Ascending aorta (tissue), 2 donors: ENCODE measurements at places on chromosomes 3 and 15.

DNA sequence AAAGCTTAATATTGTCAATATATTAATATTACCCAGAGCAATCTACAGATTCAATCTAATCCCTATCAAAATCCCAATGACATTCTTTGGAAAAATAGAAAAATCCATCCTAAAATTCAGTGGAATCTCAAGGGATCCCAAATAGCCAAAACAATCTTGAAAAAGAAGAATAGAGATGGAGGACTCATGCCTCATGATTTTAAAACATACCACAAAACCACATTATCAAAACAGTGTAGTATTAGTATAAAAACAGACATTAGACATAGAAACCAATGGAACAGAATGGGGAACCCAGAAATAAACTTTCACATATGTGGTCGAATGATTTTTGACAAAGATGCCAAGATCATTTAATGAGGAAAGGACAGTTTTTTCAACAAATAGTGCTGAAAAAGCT, 14.6 kb downstream of the NEK4 start:
- no peak overlapping the region for H3K4me3 ChIP-seq
- H3K27me3 ChIP-seq = no peaks in the 10 kb centered on the region
- DNase-seq = no peak
- H3K36me3 ChIP-seq = peaks cover 77% of the 10 kb centered on the region
- H3K4me1 ChIP-seq = no peaks in the 10 kb centered on the region

DNA sequence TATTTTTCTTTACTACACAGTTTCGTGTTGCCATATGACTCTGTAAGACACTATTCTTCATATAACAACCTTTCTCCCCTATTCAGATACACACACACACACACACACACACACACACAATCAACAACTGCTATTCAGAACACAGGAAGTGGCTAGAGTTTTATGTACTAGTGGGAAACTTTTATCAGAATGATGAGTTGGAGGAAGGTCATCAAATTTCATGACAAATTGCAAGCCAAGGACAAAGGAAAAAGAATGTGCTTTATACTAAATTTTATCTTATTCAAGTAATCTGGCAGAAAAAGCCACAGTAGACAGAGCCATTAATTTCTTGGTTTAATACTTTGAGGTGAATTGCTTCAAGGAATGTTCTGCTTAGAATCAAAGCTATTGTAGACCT, 899.8 kb downstream of the ROBO2 start:
- H3K4me1 ChIP-seq = no peaks in the 10 kb centered on the region
- no peaks in the 10 kb centered on the region for H3K27me3 ChIP-seq
- DNase-seq = no peak

DNA sequence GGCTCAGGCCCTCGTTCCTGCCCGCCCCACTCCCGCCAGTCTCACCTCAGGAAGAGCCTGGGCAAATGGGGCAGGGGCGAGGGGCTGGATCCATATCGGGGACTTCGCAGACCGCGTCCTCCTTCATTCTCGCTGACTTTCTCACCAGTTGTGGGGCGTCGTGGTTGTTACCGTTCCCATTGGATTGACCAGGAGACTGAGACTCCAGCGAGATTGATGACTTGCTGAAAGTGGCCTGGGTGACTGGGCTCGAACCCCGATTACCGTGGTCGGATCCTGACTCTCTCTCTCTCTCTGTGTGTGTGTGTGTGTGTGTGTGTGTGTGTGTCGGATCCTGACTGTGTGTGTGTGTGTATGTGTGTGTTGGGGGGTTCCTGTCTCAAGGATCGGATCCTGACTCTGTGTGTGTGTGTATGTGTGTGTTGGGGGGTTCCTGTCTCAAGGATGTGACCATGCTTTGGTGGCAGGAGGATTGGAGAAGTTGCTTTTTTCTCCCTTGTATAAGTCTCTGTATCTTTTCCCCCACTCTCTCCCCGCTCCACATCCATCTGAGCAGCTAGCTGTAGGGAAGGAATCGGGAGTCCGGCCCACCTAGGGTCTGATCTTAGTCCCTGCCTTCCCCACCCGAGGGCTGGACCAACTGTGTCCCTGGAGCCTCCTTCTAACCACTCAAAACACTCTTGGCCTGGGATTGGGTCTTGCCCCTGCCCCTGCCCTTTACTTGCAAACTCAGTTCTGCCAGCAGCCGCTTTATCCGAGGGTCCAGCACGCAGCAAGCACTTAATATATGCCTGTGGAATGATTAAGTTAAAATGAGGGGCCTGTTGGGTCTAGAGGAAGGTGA, 603 bp downstream of the PLEKHO2 start:
- H3K4me3 ChIP-seq = peak overlapping the region; percentile 88
- peaks cover 18% of the 10 kb centered on the region for H3K4me1 ChIP-seq
- H3K27ac ChIP-seq = peak overlapping the region; percentile 98
- no peaks in the 10 kb centered on the region for H3K27me3 ChIP-seq
- DNase-seq = peak; percentile 78
- H3K36me3 ChIP-seq = no peaks in the 10 kb centered on the region

- H3K4me3 ChIP-seq = no peak overlapping the region
- no peak overlapping the region for H3K27ac ChIP-seq
- DNase-seq = no peak
- H3K27me3 ChIP-seq = no peaks in the 10 kb centered on the region
Observed at GRCh38 chr3:197006446-197006845, 23.2 kb downstream of the MELTF start.

DNA sequence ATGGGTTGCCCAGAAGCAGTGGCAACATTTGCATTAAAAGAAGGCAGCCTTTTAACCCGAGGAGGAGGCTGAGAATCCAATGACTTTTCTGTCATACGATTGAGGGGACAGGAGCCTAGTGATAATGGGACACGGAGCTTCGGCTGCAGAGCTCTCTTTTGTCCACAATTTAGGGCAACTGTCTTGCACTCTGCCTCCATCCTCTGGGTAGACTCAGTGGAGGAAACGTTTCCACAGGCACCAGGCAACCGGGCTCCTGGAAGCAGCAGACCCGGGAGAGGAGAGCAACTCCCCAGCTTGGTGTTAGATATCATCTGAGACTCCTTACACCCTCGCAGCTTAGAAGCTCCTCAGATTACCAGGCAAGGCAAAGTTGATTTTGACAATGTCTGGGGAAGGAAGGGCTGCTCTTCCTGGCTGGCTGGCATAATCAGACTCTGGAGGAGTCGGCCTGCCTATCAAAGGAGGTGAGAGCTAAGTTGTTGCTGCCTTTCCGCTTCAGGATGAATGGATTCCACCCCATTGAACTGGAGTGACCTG, 43.5 kb upstream of the RNU6-1 start:
- H3K4me3 ChIP-seq = no peak overlapping the region
- peak overlapping the region; percentile 81 for H3K27ac ChIP-seq
- no peaks in the 10 kb centered on the region for H3K27me3 ChIP-seq
- H3K4me1 ChIP-seq = peaks cover 4% of the 10 kb centered on the region

- H3K27ac ChIP-seq = no peak overlapping the region
- peaks cover 14% of the 10 kb centered on the region for H3K36me3 ChIP-seq
- no peaks in the 10 kb centered on the region for H3K27me3 ChIP-seq
- no peak for DNase-seq
- no peak overlapping the region for H3K4me3 ChIP-seq
- H3K4me1 ChIP-seq = no peaks in the 10 kb centered on the region
Observed at GRCh38 chr3:101325393-101326134, 5.2 kb upstream of the IMPG2 start.

- H3K36me3 ChIP-seq = no peaks in the 10 kb centered on the region
- no peak overlapping the region for H3K27ac ChIP-seq
- DNase-seq = peak; percentile 34
- no peaks in the 10 kb centered on the region for H3K27me3 ChIP-seq
- no peak overlapping the region for H3K4me3 ChIP-seq
Observed at GRCh38 chr3:16350597-16351318, 85.7 kb downstream of the OXNAD1 start.

DNA sequence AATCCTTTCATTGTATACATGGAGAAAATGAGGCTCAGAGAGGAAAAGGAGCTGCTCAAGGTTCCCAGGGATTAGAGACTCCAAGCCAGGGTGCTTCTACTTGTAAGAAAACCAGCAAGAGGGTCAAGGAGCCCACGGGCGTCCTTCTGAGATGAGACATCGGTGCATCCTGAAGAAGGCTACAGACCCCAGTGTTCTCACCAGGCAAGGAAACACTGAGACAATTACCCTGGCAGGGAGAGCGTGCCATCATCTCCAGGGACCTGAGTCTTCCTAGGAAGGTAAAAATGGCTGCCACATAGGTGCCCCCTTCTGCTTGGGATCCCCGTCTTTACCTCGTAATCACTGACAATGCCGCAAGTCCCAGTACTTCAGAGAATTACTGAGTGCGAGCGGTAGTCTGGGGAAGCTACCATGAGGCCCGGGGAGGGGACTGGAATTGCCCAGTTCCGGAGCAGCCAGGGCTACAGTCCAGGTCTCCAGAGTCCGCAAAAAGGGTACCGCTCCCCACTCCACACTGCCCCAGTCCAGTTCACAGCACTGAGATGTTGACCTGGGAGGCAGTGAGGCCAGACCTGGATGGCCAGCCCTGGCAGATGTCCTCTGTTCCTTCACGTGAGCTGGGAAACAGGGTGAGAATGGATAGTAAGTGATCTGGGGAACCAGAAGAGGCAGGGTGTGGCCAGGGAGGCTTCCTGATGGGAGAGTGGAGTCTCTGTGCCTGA, 164.7 kb upstream of the SMAD3 start:
- H3K27ac ChIP-seq = peak overlapping the region; percentile 55
- no peak overlapping the region for H3K4me3 ChIP-seq
- no peaks in the 10 kb centered on the region for H3K4me1 ChIP-seq
